ENCODE measurements at places on chromosomes 4 and X. TPM values are rescaled to one million over a fixed set of nuclear protein-coding genes. Genes with fewer than 3 reads are reported as not detected.
A peak's percentile ranks its signal among the peaks of the same experiment; 100 is the strongest.

WNK3 gene
- 1.8 TPM for total RNA-seq

SPANXA1 gene
- total RNA-seq: not detected

FGF13 gene
- 3.2 TPM for total RNA-seq

FAM114A1 gene
- total RNA-seq: 39.8 TPM

TLR1 gene
- total RNA-seq: 26.4 TPM

FAAH2 gene
- 6.0 TPM for total RNA-seq

DNA sequence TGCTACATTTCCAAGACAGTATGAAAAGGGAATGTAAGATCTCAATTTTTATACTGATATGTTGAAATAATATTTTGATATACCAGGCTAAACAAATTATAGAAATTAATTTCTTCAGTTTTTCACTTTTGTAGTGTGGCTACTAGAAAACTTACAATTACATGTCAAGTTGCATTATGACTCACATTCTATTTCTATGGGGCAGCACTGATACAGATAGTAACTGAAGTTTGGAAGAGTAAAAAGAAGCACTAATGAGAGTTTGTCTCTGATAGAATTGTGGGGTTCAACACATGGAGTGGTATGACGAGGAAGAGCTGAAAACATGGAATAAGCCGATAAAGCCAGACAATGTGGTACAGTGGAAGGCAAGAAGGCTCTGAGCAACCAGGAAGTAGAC lies 95.6 kb downstream of the NR3C2 start:
- no peak overlapping the region for H3K27ac ChIP-seq
- H3K27me3 ChIP-seq: no peaks in the 10 kb centered on the region
- no peak for DNase-seq
- no peak overlapping the region for H3K4me3 ChIP-seq

- H3K36me3 ChIP-seq: no peaks in the 10 kb centered on the region
- no peak overlapping the region for H3K27ac ChIP-seq
- H3K27me3 ChIP-seq: no peaks in the 10 kb centered on the region
- no peak overlapping the region for H3K4me3 ChIP-seq
- DNase-seq: no peak
Measured at GRCh38 chrX:50971395-50971794, 60.9 kb downstream of the BMP15 start.

GRCh38 chr4:66899422-66900065 lies 645.8 kb downstream of the CENPC start:
- H3K4me1 ChIP-seq: no peaks in the 10 kb centered on the region
- H3K36me3 ChIP-seq: no peaks in the 10 kb centered on the region
- no peaks in the 10 kb centered on the region for H3K27me3 ChIP-seq

- H3K27me3 ChIP-seq: peaks cover 59% of the 10 kb centered on the region
- no peak within 1 kb of the TSS for H3K4me3 ChIP-seq
- DNase-seq: no peak
- no peak within 1 kb of the TSS for H3K27ac ChIP-seq
- peaks cover 5% of the 10 kb centered on the region for H3K4me1 ChIP-seq
Measured at GRCh38 chr4:5893004-5893580, at the start of gene CRMP1. Gene CRMP1 (minus strand): TSS chr4:5893086. CDS start chr4:5892969, 117 bp downstream.

- H3K27ac ChIP-seq: no peak overlapping the region
- H3K4me1 ChIP-seq: no peaks in the 10 kb centered on the region
- no peaks in the 10 kb centered on the region for H3K27me3 ChIP-seq
- H3K4me3 ChIP-seq: no peak overlapping the region
- H3K36me3 ChIP-seq: no peaks in the 10 kb centered on the region
- DNase-seq: no peak
Measured at GRCh38 chrX:20500949-20501348, 234.2 kb upstream of the RPS6KA3 start.

DNA sequence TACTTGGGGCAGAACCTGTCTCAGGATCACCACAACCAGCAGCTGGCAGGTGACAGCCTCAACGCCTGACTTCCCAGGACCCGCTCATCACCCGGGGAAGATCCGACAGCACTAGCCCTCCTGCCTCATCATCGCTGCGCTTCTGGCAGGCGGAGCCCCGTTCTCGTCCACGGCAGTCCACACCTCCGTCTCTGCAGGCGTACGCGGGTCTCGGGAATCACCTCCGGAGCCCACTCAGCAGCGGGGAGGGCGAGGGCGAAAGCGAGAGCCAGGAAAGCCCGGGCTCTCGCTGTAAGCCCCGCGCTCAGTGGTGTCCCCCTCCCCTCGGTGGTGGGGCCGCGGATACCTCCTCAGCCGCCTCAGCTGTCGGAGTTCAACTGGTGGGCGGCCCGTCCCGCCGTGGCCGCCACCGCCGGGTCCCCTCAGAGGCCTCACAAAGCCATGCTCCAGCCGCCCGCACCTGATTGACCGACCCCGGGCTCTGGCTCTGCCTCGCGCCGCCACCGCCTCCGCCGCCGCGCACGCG lies 518 bp upstream of the CNKSR2 start:
- H3K36me3 ChIP-seq: no peaks in the 10 kb centered on the region
- no peaks in the 10 kb centered on the region for H3K4me1 ChIP-seq
- DNase-seq: peak; percentile 46

GRCh38 chrX:150936556-150936955 lies 38.1 kb upstream of the CD99L2 start:
- no peak overlapping the region for H3K27ac ChIP-seq
- H3K4me1 ChIP-seq: no peaks in the 10 kb centered on the region
- no peak for DNase-seq
- H3K4me3 ChIP-seq: no peak overlapping the region

DNA sequence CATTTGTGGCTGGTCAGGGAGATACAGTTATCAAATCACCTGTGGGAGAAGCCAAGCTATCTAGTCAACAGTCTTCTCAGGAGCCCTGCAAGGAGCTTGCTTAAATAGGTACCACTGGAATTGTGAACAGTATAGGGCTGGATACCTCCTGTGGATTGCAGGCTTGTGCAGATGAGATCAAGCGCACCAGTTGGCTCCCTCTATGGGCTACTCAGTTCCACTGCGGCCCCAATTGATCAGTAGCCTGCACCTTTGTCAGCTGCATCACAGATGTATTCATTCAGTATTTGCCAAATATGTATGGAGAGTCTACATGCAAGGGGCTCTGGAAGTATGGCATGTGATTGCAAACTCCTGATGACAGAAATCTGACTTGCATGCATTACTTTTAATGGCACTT lies 28.6 kb downstream of the TEX13A start:
- H3K27me3 ChIP-seq: no peaks in the 10 kb centered on the region
- no peak overlapping the region for H3K4me3 ChIP-seq
- H3K4me1 ChIP-seq: no peaks in the 10 kb centered on the region
- no peak overlapping the region for H3K27ac ChIP-seq
- no peaks in the 10 kb centered on the region for H3K36me3 ChIP-seq
- DNase-seq: no peak

DNA sequence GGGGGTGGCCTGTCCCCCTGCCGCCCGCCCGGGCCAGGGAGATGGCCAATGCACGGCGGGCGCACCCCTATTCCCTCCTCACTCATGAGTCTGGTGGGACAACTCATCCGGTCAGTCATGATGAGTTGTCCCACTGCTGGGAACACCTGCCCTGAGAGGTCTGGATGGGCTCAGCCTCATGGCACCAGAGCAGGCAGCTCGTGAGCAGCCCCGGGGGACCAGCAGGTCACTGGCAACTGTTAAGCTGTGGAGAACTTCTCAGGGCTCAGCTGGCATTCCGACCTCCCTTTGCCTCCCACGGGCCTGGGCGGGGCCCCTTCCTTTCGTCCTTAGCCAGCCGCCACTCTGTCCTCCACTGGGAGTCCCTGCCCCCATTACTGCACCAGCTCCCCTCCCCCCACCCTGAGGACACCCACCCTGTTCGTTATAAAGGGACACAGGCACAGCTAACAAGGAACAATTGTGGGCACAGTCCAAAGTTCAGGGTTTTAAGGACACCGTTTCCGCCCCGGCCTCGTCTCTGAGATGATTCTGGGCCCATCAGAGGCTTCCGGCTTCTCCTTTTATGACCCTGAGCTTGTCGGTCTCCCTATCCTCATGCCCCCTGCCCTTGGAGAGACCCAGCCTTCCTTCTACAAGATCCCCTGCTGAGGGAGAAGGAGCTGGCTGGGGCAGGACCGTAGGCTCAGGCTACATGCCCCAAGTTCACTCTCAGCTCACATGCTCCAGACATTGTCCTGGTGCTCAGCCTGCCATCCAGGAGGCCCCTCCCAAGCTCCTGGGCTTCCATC lies 14.6 kb upstream of the KIAA0232 start:
- no peaks in the 10 kb centered on the region for H3K27me3 ChIP-seq
- H3K4me3 ChIP-seq: no peak overlapping the region
- no peak overlapping the region for H3K27ac ChIP-seq
- DNase-seq: peak; percentile 61
- peaks cover 3% of the 10 kb centered on the region for H3K4me1 ChIP-seq

DNA sequence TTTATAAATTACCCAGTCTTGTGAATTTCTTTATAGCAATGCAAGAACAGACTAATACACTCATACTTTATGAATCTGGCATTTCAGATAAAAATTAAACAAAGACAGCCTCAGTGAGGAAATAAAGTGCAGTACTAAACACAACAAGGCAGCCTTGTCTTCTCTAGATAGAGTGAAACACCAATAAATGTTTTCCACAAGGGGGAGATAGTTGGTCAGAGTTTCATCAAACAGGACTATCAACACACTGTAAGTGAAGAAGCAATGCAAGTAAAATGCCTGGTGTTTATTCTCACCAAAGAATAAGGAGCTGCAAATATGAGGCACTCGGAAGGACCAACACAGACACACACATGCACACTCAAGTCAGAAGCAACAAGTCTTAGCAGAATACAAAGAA lies 62.8 kb downstream of the FAM9B start:
- no peaks in the 10 kb centered on the region for H3K36me3 ChIP-seq
- no peaks in the 10 kb centered on the region for H3K27me3 ChIP-seq
- DNase-seq: no peak
- H3K4me3 ChIP-seq: no peak overlapping the region
- no peak overlapping the region for H3K27ac ChIP-seq

DNA sequence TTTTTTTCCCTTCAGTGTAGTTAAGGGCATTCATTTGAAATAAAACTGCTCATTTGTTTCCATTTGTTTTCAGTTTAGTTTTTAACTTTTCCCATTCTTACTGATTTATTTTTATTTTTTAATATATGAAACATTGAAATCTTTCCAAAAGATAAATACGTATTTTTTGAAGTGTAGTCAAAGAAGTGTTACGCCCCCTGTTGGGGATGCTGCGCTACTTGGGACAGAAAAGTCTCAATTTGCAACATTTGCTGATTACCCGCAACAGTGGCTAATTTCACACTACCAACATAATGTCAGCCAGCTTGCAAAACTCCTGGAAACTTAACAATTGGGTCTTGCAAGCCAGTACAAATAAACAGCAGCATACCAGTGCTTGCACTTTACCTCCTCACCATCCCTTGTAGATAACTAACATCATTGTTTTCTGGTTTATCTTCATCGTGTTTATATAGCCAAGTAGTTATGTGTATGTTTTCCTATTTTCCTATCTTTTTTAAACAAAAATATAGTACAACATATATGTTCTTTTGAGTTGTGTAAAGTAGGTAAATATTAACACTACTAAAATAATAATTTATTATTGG lies 158.6 kb downstream of the STPG2 start:
- H3K4me1 ChIP-seq: no peaks in the 10 kb centered on the region
- H3K27me3 ChIP-seq: no peaks in the 10 kb centered on the region
- H3K27ac ChIP-seq: no peak overlapping the region
- H3K4me3 ChIP-seq: no peak overlapping the region
- H3K36me3 ChIP-seq: no peaks in the 10 kb centered on the region
- no peak for DNase-seq

- no peak for DNase-seq
- no peaks in the 10 kb centered on the region for H3K27me3 ChIP-seq
- H3K4me3 ChIP-seq: no peak overlapping the region
- H3K27ac ChIP-seq: no peak overlapping the region
- H3K4me1 ChIP-seq: no peaks in the 10 kb centered on the region
Measured at GRCh38 chr4:144845411-144845810, 199.5 kb downstream of the HHIP start.

All from upper lobe of right lung (tissue), 1 donor.